Activated CD8-positive, alpha-beta memory T cell treated with anti-CD3 and anti-CD28 coated beads for 1 hour (primary cell): ENCODE measurements at places on chromosomes 12 and 14.

DNA sequence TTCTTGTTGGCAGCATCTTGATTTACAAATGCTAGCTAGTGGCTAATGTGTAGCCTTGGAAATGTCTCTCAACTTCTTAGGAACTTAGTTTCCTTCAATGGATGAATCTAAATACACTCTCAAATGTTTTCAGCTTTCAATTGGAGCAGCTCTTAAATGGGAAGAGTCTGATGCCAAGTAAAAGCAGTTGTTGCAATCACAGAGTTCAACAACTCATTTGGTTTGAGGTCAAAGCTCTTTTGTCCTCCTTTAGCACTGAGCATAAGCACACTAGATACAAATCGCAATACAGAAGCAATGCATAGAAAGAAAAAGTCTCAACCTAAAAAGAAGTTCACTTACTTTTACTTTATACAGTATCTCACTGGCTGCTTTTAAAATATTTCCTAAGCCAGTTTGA, 986.1 kb upstream of the FLRT2 start:
- DNase-seq = no peak

- no peak for DNase-seq
These were observed 25.3 kb downstream of the LRIG3 start for GRCh38 chr12:58895053-58895452.

- DNase-seq = no peak
These were observed 148.0 kb upstream of the BMP4 start for GRCh38 chr14:54104601-54105145.

GRCh38 chr14:80977221-80977620, 21.8 kb downstream of the TSHR start:
- DNase-seq = no peak

GRCh38 chr12:52524241-52524897, 4.2 kb upstream of the KRT5 start:
- no peak for DNase-seq
